Effector memory CD8-positive, alpha-beta T cell (primary cell): ENCODE measurements at places on chromosomes 4 and X.

- H3K27ac ChIP-seq = no peak overlapping the region
- H3K4me1 ChIP-seq = peaks cover 6% of the 10 kb centered on the region
- peaks cover 35% of the 10 kb centered on the region for H3K27me3 ChIP-seq
- H3K4me3 ChIP-seq = no peak overlapping the region
- H3K36me3 ChIP-seq = no peaks in the 10 kb centered on the region
- DNase-seq = no peak
These were observed 29.0 kb upstream of the TLR2 start for GRCh38 chr4:153655002-153655541.

GRCh38 chr4:45350438-45350837, 624.1 kb upstream of the GNPDA2 start:
- no peaks in the 10 kb centered on the region for H3K27me3 ChIP-seq
- no peaks in the 10 kb centered on the region for H3K4me1 ChIP-seq
- H3K36me3 ChIP-seq = no peaks in the 10 kb centered on the region
- no peak overlapping the region for H3K27ac ChIP-seq
- DNase-seq = no peak

- H3K4me3 ChIP-seq = peak overlapping the region; percentile 74
- H3K4me1 ChIP-seq = peaks cover 33% of the 10 kb centered on the region
- peak overlapping the region; percentile 21 for H3K27ac ChIP-seq
- no peaks in the 10 kb centered on the region for H3K27me3 ChIP-seq
- peak; percentile 47 for DNase-seq
These were observed 186.9 kb downstream of the LRBA start for GRCh38 chr4:150828159-150828558.

- no peak overlapping the region for H3K4me3 ChIP-seq
- no peaks in the 10 kb centered on the region for H3K4me1 ChIP-seq
- no peaks in the 10 kb centered on the region for H3K27me3 ChIP-seq
- no peaks in the 10 kb centered on the region for H3K36me3 ChIP-seq
- H3K27ac ChIP-seq = no peak overlapping the region
- no peak for DNase-seq
These were observed 57.0 kb upstream of the MAGEB16 start for GRCh38 chrX:35741142-35741541.

GRCh38 chr4:12393631-12394262, 965.1 kb upstream of the HS3ST1 start:
- no peaks in the 10 kb centered on the region for H3K4me1 ChIP-seq
- no peaks in the 10 kb centered on the region for H3K36me3 ChIP-seq
- no peak overlapping the region for H3K27ac ChIP-seq
- H3K27me3 ChIP-seq = no peaks in the 10 kb centered on the region

DNA sequence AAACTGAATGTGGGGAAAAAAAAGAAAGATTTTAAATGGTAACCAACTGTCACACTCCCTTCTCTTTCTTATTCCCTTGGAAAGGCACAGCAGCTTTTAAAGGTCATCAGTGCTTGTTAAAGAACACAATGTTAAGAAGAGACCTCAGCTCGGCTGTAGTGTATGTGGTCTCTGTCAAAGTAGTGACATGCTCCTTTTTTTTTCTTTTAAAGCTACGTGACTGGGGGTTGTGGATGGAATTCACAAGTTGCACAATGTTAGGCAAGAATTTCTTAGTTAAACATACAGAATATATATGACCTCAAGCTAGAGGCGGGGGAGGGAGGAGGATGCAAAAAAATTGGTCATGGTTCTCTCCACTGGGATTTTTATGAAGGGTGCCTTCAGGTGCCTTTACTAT, 45.6 kb downstream of the OCRL start:
- no peaks in the 10 kb centered on the region for H3K27me3 ChIP-seq
- no peak overlapping the region for H3K4me3 ChIP-seq
- no peak for DNase-seq
- H3K36me3 ChIP-seq = no peaks in the 10 kb centered on the region
- H3K27ac ChIP-seq = no peak overlapping the region

DNA sequence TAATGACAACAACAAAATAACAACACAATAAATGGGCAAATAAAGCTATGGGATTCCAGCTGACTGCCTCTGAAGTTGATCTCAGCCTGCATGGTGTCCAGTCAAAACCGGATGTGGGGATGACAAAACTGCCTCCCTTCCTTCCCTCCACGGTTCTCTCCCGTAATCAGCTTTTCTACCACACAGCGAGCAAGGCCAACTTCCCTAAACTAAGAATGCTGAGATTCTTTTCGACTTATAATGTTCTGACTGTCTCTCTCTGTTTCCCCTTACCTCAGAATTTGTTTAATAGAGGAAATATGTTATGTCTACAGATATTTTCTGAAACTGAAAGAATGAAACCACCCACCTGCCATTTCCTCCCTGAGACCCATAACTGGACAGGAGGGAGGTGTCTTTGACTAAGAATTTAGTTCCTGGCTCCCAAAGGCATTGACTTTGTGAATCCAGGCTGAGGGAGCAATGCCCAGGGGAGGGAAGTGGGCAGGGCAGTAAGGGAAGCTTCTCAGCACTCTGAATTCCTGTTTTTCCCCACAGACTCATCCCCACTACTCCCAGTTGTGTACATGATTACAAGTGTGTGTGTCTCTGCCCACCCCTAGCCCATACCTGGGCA, 1.0 kb upstream of the TLR1 start:
- peaks cover 4% of the 10 kb centered on the region for H3K36me3 ChIP-seq
- H3K27me3 ChIP-seq = no peaks in the 10 kb centered on the region

DNA sequence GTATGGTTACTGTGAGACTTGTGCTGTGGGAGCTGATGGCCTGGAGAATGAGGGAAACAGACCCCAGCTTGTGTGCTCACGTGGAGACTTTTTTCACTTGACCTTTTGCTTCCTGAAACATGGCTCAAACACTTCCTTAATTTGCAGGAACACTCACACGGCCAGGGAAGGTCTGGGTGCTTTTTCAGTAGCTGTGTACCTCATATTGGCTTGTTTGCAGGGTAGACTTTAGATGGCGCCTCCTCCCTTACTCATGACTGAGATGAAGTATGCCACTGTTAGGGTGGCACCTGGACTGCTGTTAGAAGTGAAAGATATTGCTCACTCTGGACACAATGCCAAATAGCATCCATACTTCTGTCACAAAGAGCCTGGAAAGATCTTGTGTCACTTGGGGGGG, 75.7 kb upstream of the WDR1 start:
- DNase-seq = no peak
- no peak overlapping the region for H3K27ac ChIP-seq
- peaks cover 40% of the 10 kb centered on the region for H3K27me3 ChIP-seq

DNA sequence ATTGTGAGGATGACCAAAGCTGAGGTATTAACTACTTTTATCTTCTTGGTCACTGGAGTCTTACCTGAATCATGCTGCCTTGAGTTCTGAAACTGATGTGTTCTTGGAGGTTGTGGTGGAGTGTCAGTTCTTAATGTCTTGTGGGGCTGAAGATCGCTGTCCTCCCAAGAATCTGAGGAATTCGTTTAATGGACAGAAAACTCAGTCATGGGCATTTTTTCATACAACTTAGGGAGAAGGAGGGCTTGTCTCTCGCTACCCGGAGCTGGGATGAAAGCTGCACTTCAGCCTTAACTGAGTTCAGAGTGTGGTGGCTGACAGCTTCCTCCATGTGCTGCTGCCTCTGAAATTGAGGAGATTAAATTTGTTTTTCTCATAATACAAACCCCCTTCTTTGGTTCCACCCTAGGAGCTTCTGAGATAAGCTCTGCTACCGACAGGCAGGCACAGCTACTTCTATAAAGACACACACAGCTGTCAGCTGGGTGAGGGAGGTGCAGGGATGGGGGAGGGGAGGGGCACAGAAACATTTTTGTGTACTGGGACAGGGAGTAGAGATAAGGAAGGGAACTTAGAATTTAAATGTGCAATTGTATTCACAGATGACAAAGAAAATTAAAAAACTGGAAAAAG, 30.8 kb downstream of the RBBP7 start:
- H3K27me3 ChIP-seq = no peaks in the 10 kb centered on the region
- H3K27ac ChIP-seq = no peak overlapping the region
- H3K4me3 ChIP-seq = no peak overlapping the region

- H3K4me1 ChIP-seq = no peaks in the 10 kb centered on the region
- peaks cover 35% of the 10 kb centered on the region for H3K27me3 ChIP-seq
- peak within 1 kb of the TSS; percentile 64 for H3K4me3 ChIP-seq
- no peak within 1 kb of the TSS for H3K27ac ChIP-seq
- no peak for DNase-seq
- no peaks in the 10 kb centered on the region for H3K36me3 ChIP-seq
These were observed at the start of gene PCDH19 for GRCh38 chrX:100409610-100410590. Gene PCDH19 (minus strand): TSS chrX:100410273. CDS start chrX:100408597, 1,676 bp downstream.

GRCh38 chrX:138928737-138929459, 217.4 kb upstream of the FGF13 start:
- no peaks in the 10 kb centered on the region for H3K27me3 ChIP-seq
- H3K4me1 ChIP-seq = no peaks in the 10 kb centered on the region
- no peaks in the 10 kb centered on the region for H3K36me3 ChIP-seq
- no peak overlapping the region for H3K4me3 ChIP-seq

DNA sequence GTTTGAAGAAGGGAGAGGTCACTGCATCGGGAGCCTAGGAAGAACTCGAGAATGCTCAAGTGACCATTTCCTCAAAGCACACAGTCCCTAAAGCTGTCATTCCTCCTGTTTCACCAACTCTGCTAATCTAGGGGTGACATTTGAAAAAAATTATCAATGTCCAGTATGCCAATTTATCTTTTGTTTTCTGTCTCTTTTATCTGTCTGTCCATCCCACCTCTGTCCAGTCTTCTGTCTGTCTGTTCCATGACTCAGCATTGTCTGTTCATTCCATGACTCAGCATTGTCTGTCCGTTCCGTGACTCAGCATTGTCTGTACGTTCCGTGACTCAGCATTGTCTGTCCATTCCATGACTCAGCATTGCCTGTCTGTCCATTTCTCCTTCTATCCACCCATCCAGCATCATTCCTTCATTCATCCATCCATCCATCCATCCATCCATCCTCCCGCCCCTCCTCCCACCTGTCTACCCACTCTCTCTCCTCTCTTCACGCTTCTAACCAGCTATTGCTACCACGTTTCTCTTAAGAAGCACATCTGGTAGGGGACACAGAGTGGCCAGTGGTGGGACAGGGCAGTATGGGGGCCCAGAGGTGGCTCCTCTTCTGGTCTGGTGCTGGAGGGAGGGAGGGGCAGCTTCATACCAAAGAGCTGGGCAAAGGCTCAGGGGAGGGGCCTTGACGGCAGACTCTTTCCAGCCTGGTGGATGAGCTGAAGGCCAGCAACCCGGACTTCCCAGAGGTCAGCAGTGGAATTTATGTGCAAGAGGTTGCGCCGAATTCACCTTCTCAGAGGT, 34.1 kb downstream of the HTRA3 start:
- no peak overlapping the region for H3K27ac ChIP-seq
- no peaks in the 10 kb centered on the region for H3K4me1 ChIP-seq
- H3K27me3 ChIP-seq = peaks cover 22% of the 10 kb centered on the region

GRCh38 chr4:3197366-3198105, 51.4 kb upstream of the MSANTD1 start:
- H3K27ac ChIP-seq = peak overlapping the region; percentile 33
- H3K4me1 ChIP-seq = peaks cover 57% of the 10 kb centered on the region
- no peak for DNase-seq
- H3K36me3 ChIP-seq = peaks cover 17% of the 10 kb centered on the region
- peak overlapping the region; percentile 71 for H3K4me3 ChIP-seq
